ENCODE measurements at places on chromosomes 6 and 20.

GRCh38 chr6:33954453-33954852 lies 150.7 kb upstream of the MLN start:
- DNase-seq: no peak

DNA sequence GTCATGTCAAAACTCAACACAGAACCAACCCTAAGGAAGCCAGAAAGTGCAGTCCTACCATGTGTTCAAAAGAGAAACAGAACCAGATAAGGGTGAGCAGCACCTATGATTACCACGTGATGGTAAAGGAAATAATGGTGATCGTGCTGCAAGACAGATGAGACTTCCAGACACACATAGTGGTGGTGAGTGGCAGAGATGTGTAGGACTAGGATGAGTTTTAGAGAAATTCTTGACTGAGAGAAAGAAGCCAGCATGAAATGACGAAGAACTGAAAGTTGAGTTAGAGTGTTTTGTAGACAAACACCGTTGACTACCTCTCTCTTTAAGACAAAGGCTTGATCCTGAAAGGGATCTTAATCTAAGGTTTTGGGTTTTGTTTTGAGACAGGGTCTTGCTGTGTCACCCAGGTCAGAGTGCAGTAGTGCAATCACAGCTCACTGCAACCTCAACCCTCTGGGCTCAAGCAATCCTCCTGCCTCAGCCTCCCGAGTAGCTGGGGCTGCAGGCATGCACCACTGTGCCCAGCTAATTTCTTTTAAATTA lies 10.6 kb upstream of the BTBD9 start:
- DNase-seq: no peak

GRCh38 chr6:118584911-118585310 lies 36.8 kb downstream of the PLN start:
- DNase-seq: no peak

DNA sequence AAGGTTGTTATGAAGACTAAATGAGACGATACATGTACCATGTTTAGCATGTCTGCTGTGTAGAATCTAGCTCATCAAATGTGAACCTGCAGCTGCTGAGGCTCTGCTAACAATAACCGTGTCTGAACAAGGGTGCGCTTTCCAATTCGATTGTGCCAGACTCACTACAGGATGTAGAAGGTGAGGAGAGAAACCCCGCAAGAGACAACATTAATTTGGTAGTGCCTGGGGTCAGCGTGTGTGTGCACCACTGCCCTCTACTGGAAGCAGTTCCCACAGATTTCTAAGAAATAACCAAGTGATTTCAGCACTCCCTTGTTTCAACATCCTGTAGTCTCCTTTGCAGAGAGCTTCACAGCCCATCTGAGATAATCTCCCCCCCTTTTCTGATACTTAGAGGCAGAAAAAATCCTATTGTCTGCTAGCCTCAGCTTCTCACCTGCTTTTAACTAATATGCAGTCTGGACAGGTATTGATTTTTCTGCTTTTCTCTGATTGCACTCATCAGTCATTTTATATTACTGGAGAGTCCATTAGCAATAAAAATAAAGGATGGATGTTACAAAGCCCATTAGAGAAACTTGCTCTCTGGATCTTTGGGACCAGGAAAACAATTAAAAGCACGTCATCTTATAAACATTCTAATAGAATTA lies 96.7 kb upstream of the BACH2 start:
- peak; percentile 46 for DNase-seq

DNA sequence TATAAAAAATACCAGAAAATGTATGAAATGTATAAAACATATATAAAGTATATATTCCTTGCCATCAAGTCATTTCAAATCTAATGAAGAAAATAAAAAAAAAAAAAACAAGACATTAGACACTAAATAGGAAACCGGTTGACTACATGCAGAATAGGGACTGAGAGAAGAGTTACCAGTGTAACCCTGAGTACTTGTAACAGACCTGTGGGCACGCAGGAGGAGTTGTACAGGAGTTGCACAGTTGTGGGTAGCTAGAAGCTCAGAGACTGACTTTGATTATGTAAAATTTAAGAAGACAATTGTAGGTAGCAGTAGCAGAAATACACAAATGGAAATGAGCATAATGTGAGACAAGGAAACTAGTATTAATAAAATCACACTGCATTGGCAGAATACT lies 112.4 kb upstream of the DST start:
- no peak for DNase-seq

DNA sequence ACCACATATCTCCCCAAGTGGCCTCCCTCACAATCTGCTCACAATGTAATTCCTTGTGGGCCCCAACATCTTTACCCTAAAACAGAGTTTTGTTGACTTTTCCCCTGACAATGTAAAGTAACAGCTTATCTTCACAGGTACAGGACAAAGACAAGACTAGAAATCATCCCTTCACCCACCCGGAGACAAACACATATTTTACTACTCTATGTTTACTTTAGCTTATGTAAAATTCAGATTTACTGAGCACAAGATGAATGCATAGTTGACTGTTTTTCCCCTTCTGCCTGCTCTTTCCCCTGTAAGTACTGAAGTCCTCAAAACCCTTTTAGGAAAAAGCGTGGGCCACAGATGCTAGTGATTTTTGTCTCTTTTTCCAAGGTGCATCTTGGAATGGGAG lies 61.0 kb downstream of the RPP21 start:
- no peak for DNase-seq

DNA sequence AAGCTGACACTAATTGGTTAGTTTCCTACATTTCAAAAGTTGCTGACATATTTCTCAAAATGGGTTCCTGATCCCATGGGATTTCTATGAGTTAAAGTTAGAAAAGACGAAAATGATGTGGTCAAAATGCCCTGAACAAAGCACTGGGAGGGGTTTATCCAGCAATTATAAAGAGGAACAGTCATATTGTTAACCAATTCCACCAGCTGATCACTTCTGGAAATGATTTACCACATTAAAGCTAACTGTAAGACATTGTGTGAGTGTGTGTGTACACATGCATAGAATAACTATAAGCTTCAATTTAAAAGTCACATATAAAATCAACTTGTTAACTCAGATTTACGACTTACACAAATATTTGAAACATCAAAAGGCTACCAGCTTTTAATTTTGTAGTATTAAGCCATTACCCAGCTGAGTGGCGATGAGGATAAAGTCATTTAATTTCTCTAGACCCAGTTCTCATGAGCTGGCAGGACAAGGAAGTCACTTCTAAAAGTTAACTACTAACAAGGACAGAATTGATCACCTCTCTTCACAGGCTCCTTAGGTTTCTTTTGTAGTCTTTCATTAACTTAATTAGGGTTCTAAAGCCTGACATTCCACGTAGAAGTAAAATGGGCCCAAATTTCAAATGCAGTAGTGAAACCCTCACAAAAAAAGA lies 40.4 kb downstream of the MAN1A1 start:
- no peak for DNase-seq

GRCh38 chr6:52546192-52546591 lies 30.7 kb downstream of the TRAM2 start:
- no peak for DNase-seq

- DNase-seq: no peak
Observed at GRCh38 chr6:33888183-33888582, 84.4 kb upstream of the MLN start.

GRCh38 chr20:51014797-51015722 lies 7.8 kb downstream of the KCNG1 start:
- no peak for DNase-seq

DNA sequence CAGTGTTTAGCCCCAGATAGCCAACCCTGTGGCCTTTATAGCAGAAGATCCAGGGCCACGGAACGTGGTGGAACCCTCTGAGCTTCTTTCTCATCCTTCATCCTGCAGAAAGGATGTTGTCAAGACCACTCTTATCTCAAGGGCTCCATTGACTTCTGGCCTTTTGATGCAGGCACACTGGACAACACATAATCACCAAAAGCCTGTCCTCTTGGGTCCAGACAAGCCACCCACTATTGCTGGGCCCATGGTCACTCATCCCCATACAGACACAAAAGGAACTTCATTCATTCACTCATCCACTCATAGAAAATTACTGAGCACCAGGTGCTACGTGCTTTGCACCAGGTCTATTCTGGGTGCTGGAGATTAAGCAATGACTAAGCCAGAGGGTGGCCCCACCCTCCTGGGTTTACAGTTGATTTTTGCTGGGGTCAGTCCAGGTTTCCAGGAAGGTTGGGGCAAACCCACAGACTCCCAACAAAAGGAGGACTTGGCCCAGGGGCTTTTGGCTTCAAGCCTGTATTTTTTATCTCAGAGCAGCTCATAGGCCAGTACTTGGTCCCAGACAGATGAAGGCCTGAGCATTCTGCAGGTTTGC lies 2.4 kb downstream of the CST8 start:
- no peak for DNase-seq

- DNase-seq: no peak
Observed at GRCh38 chr20:7411075-7411474, 529.2 kb downstream of the HAO1 start.

GRCh38 chr20:37610203-37610798 lies 82.6 kb upstream of the BLCAP start:
- no peak for DNase-seq

- DNase-seq: no peak
Observed at GRCh38 chr6:3026791-3027626, 27.3 kb downstream of the NQO2 start.

GRCh38 chr20:19964289-19965265 lies 52.6 kb upstream of the NAA20 start:
- no peak for DNase-seq

GRCh38 chr6:74609871-74610270 lies 596.0 kb downstream of the COL12A1 start:
- DNase-seq: no peak

GRCh38 chr6:118316796-118317384 lies 231.2 kb upstream of the PLN start:
- DNase-seq: no peak

DNA sequence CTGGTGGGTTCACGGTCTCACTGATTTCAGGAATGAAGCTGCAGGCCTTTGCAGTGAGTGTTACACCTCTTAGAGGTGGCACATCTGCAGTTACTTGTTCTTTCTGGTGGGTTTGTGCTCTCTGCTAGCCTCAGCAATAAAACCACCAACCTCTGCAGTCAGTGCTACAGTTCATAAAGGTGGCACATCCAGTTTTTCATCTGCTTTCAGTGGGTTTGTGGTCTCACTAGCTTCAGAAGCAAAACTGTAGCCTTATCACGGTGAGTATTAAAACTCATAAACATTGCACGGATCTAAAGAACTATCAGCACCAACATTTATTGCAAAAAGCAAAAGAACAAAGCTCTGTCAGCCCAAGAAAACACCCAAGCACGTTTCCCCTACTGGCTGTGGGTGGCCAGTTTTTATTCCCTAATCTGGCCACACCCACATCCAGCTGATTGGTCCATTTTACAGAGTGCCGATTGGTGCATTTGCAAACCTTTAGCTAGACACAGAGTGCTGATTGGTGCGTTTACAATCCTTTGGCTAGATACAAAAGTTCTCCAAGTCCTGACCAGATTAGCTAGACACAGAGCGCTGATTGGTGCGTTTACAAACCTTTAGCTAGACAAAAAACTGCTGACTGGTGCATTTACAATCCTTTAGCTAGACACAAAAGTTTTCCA lies 3.4 kb upstream of the TMEM14C start:
- no peak for DNase-seq

DNA sequence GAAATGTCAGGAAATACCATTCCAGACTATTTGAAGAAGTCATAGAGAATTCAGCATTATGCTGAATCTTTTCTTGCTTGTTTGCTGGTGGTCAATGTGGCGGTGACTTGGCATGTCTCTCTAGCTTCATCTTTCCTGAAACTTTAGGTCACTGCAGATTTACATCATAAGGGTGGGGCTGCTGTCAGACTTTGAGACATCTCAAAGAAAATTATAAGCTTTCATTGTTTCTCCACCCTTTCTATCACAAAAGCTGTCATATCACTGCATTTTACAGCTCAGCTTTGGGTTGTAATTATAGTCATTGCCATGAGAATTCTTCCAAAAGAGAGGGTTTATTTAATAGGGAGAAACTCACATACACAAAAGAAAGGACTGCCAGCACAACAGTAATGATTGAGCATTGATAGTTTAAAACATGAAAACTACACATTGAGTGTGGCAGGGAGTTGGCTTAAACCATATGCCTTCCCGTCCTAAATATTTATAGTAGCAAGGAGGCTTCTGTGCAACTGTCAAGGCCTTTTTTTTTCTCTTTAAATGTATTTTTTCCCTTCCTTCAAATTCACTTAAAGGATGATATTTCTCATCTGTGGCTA lies 44.7 kb upstream of the LRRC1 start:
- DNase-seq: no peak

DNA sequence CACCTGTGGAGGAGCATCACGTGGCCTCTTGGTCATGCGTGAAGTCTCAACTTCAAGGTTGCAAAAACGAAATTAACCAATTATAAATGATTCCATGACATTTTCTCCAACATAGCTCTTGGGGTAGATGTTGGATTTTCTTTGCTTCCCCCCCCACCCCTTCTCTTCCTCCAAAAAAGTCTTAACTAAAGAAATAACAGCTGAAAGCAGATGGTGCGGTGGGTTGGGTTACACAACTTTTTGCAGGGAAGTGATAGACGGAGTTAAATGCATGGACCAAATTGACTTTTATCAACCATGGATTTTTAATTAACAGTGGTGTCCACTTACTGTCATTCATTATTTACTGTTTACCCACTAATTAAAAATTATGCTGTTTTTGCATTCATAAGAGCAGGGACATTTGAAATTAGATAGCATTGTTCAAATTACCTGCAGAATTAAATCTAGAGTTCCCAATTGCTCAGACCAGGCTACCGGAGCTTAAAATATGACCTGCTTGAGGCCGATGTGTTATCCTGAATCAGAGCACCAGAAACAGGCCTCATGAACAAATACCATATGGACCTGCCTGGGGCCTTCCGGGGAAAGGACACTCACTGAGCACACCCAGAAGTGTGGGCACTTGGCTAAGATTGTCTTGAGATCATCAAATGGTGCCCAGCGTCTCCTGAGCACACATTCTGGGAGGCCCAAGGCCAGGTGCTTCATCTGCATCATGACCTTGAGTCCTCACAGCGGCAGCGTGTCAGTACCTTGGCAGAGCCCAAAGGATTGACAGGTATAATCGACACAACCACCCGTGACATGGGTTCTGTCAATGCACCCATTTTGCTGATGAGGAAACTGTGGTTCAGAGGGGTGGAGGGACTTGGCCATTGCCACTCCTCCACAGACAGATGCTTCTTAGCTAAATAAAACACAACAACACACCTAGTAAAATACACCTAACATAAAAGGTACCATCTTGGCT lies 41.5 kb downstream of the APCDD1L start:
- no peak for DNase-seq

DNA sequence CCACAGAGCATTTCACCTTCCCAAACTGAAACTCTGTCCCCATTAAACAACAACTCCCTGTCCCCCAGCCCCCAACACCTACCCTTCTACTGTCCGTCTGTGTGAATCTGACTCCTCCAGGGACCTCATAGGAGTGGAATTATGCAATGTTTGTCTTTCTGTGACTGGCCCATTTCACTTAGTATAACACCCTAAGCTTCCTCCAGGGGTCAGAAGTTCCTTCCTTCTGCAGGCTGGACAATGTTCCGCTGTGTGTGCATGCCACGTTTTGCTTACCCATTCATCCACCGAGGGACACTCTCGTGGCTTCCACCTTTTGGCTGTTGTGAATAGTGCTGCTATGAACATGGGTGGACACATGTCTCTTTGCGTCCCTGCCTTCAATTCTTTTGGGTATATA lies 37.6 kb upstream of the MPC1 start:
- DNase-seq: no peak

- DNase-seq: no peak
Observed at GRCh38 chr6:83308833-83309232, 115.7 kb downstream of the RWDD2A start.

GRCh38 chr20:3930265-3931206 lies 41.3 kb downstream of the PANK2 start:
- DNase-seq: no peak
